ENCODE measurements at places on chromosomes 12 and 14.

GRCh38 chr12:55703288-55703687, 4.4 kb downstream of the ITGA7 start:
- DNase-seq: no peak

- DNase-seq: no peak
These were observed 21.8 kb downstream of the DHX37 start for GRCh38 chr12:124967016-124967739.

GRCh38 chr14:69792887-69793421, 4.1 kb downstream of the SLC10A1 start:
- no peak for DNase-seq

- DNase-seq: no peak
These were observed 12.4 kb upstream of the KCNK13 start for GRCh38 chr14:90049390-90049789.

GRCh38 chr12:10101042-10101579, 2.3 kb upstream of the CLEC1A start:
- DNase-seq: no peak

GRCh38 chr12:32820376-32820931, 64.8 kb upstream of the YARS2 start:
- no peak for DNase-seq

DNA sequence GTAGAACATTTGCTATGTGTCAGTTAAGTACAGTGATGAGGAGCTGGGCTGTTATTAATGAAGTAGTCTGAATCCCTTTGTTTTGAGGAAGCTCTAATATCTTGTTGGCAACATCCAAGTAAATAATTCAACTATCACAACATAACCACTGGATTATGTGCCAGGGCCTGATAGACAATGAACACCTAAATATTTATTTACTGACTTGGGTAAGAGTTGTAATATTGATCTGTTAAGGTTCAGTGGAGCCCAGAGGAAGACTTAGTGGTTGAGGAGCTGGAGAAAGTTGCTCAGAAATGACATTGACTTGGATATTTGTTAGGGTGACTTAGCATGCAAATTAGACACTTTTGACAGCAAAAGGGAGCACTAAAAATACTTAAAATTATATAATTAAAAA, 26.8 kb downstream of the DERA start:
- DNase-seq: no peak

- no peak for DNase-seq
These were observed 49.2 kb downstream of the EIF2S3B start for GRCh38 chr12:10554756-10555481.
